ENCODE measurements at places on chromosomes 2 and 18.

DNA sequence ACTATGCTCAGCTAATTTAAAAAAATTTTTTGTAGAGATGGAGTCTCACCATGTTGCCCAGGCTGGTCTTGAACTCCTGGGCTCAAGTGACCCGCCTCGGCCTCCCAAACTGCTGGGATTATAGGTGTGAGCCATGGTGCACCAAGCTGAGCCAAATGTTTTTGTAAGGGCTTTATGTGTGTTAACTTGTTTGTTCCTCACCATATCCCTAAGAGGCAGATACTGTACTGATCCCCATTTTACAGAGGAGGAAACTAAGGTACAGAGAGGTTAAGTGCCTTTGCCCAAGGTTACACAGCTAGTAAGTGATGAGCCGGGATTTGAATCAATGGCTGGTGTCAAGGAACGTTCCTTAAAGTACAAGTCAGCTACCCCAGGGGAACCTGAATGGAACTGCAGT lies 85.3 kb upstream of the KLF7 start:
- DNase-seq, result no peak

DNA sequence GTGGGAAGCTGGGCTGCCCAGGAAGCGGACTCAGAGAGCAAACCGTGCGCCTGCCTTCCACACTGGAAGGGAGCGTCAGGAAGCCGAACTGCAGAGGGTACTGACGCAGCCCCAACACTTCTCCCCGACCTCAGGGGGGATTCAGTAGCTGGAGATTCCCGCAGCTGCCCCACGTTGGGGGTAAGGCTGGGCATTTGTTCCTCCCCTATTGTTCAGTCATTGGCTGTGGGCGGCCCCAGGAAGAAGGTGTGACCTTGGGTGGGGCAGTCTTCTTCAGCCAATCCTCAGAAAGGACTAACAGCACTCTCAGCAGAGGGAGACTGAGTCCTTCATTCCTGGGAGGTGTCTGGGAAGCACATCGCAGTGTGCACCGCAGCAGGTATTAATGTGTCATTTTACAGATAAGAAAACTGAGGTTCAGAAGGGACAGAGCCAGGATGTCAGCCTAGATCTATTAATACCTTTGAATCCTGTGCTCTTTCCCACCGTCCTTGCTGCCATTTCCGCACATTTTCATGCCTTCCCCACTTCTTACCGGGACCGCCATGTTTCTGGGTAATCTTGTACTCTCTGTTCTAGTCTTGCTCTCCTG lies 12.1 kb upstream of the C18orf32 start:
- DNase-seq, result no peak

GRCh38 chr18:3935305-3935704 lies 485.3 kb downstream of the TGIF1 start:
- no peak for DNase-seq

DNA sequence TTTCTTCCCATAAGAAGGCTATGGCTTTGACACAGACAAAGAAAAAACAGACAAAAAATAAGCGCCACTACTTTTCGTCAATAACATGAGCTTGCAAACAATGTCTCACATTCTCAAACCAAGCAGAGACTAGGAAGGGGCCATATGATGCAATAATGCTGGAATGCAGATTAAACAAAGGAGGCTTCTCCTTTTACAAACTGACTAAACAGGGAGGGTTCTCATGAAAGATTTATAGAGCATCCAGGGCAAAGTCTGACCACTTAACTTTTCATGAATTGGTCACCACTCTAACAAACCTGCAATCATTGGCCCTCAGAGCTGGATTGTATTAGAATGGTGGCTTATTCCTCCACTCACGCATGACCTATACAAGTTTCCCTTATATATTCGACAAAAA lies 663.3 kb upstream of the CHAC2 start:
- no peak for DNase-seq

DNA sequence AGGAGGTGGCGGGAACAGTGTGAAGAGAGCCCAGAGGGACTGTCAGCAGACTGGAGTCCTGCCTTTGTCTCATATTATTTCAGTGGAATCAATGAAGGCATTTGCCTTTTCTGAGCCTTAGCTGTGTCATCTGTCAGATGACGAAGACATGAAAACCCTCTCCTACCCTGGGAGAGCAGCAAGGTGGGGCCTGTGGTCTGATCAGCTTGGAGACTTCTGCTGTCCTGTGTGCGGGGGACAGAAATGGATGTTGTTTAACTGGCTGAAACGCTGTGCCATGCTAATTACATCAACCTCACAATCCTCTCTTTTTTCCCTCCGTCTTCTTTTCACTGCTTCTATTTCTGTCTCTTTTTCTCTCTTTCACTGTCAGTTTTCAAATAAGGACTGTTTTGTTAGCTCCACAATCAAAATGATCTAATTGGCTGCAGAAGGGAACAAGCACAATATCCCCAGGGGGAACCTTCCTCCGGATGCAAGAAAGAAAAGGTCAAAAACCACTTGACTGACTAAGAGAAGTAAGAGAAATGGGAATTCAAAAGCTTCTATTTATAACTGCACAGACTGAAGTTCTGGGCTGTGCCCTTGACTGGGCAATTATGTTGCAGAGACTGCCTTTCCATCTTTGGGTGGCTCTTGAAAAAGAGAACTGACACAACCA lies 340.1 kb downstream of the CLIP4 start:
- DNase-seq, result no peak

DNA sequence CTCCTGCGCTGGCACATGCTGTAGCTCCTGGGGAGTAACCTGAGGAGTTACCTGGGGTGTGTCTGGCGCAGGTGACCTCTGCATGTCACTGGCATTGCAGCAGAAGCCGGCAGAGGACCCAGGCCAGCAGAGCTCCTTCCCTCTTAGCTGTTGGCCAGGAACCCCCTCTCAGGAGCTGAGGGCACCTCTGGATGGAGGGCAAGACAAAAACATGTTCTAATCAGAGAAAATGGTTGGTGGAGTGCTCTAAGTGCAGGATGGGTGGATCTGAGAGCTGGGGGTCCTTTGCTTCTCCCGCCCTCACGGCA lies 44.9 kb upstream of the SNTG2 start:
- DNase-seq, result no peak

GRCh38 chr2:152504618-152505017 lies 169.6 kb downstream of the FMNL2 start:
- DNase-seq, result no peak

DNA sequence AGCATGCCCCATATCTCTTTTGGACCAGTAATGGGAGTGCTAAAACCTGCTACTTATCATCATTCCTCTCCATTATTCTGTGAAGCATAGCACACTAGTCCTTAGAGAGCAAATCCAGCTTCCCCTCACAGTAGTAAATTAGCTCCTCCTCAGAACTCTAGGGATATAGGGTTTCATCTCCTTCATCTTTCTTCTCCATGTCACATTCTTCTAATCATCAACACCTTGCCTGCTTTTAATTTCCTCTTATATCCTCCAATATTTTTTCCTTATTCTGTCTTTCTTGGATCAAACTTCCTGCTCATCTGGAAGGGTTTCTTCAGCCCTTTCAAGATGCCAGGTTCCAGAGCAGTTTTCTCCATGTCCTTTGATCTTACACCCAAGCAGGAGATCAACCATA lies 321.4 kb upstream of the ACVR2A start:
- no peak for DNase-seq

- no peak for DNase-seq
These were observed 182.1 kb downstream of the ANKRD30B start for GRCh38 chr18:14930076-14930475.

- DNase-seq, result no peak
These were observed 37.4 kb upstream of the EPAS1 start for GRCh38 chr2:46259777-46260168.

GRCh38 chr18:63264871-63265270 lies 54.7 kb downstream of the BCL2 start:
- no peak for DNase-seq

DNA sequence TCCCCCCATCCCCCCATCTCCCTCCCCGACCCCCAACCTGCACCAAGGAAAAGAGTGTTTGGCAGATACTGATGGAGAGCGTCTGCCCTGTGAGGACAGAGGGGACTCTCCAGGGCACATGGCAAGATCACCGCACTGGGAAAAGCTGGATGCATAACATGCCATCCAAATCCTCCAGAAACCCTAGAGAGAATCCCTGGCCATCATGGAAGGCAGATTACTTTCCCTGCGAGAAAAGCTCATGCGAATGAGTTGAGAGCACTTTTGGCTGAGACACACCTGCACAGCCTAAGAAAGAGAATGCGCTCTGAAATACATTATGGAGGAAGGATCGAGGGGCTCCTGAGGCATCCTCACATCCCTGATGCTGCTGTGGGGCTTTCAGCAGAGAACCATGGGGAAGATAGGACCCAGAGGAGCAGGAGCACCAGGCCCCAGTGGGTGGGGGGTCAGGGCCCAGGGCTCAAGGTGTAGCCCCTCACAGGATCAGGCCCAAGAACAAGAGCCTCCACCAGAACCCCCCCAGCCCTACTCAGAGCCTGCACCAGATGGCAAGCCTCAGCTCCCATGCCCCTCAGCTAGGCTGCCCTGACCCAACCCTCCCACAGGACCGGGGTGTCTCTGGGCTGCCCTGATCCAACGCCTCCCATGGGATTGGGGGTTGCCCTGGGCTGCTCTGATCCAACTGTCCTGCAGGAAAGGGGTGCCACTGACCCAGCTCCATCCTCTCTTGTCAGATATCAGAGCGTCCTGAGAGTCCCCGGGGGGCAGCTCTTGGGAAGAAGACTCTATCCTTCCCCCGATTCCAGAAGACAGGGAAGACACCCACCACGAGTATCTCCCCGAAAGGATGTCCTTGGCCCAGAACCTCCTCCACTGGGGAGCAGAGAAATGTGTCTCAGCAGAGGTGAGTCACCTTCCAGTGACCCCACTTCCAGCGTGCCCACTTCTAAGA lies 153.4 kb downstream of the NDUFA10 start:
- no peak for DNase-seq

DNA sequence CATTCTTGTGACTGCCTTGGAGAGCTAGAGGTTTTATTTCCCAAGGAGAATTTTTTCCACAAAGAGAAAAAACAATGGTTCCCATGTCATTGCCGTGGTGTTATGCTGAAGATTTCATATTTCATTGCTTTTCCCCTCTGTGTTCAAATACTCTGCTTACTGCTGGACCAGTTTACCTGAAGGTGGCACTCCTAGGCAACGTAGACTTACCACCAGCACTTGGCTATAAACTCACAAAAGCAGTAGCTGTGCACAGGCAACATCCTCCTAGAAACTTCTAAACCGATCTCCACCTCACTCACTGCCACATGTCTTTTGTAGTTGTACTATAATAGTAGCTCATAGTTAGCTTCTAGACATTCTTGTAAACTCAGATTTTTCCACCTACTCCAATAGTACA lies 1319.7 kb upstream of the CRIM1 start:
- no peak for DNase-seq

GRCh38 chr18:31039426-31039825 lies 3.1 kb downstream of the DSC3 start:
- DNase-seq, result no peak

DNA sequence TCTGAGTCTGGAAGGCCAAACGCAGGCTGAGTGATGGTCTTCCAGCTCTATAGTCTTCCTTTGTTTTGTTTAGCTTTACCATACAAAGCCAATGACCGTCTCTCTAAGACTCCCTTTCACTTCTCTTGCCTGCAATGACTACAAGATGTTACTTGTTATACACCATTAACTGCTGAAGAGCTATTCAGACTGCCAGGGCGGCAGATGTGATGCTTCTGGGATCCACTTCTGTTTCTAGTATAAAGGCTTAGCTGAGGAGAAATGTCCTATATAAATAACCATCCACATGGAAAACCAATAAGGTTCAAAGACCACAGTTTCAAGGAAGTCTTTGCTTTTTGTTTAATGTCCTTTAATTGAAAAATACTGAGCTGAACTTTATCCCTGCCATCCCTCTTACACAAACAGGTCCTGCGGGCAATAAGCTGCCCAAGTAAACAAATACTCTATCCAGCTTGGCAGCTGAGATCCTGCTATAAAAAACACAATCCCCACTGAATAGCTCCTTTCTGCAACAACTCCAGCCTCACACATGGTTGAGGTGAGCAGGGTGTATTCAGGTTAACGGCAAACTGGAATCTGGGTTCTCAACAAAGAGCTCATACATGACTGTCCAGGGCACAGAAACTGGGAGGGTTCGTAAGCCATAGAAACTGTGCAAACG lies 124.6 kb downstream of the VIT start:
- DNase-seq, result no peak

GRCh38 chr2:230985519-230986231 lies 10.2 kb upstream of the SPATA3 start:
- DNase-seq, result no peak

DNA sequence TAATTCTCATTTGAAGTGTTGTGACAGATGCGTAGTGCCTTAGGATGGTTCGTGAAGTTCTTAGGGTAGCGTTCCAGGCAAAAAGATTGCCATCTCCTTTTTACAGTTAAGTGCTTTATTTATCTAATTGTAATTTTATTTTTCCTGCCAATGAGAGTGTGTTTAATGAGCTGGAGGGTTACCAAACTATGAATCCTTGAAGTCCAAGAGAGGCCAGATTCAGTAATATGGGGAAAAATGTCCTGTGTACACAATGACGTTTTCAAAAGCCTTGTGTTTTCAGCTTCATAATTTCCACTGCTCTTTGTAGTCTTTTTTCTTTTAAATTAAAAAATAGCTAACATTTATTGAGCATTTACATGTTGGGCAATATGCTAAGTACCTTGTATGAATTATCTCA lies 23.8 kb downstream of the ACYP2 start:
- no peak for DNase-seq

- no peak for DNase-seq
These were observed 34.3 kb upstream of the PUM2 start for GRCh38 chr2:20384953-20385352.

- no peak for DNase-seq
These were observed 105.9 kb downstream of the NAT8 start for GRCh38 chr2:73536133-73536840.

- no peak for DNase-seq
These were observed 18.6 kb downstream of the UNC80 start for GRCh38 chr2:209790066-209790728.

- DNase-seq, result no peak
These were observed 34.7 kb upstream of the ACTR3 start for GRCh38 chr2:113854970-113855740.

DNA sequence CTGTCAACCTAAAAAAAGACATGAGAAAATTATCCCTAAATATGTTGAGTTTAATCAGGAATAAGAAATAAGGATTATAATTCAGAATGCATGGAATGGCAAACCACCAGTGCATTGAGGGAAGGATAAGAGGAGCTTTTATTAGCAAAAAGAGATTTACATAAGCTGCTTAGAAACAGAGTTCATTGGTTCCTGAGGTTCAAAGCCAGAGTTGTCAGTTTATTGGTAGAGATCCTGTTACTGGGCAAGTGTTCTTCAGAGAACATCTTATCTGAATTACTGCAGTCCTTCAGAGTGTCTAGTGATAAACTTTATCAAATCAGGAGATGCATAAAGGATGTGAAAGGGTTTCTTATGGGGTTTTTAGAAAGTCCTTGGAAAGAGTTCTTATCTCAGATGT lies 76.0 kb upstream of the MEX3C start:
- no peak for DNase-seq

GRCh38 chr2:236752096-236752495 lies 182.5 kb downstream of the ACKR3 start:
- no peak for DNase-seq

Measured in DMS 273 treated with DMSO at 0.1 percent for 48 hours (cell line).